Nucleus accumbens (tissue), 56 donors: ENCODE measurements at places on chromosomes 7 and 10.

DNA sequence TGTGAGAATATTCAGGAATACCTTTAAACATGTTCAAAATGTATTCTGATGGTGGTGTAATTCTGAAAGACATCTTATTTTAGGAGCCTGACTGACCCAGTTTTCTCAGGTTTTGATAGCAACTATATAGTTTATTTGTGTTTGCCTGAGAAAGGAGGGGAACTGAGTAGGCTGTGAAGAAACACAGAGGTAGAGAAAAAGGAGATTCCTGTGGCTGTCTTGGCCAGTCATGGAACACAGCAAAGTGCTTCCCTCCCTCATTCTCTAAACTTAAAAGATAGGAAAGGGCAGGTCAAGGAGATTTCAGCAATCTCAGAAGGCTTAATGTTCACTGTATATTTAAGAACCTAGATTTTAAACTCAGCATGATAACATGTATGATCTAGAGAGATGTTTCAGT, 43.5 kb downstream of the ZMYND11 start:
- DNase-seq, result no peak

GRCh38 chr7:24587853-24588252, 14.6 kb downstream of the PALS2 start:
- no peak for DNase-seq

GRCh38 chr10:118723466-118723865, 31.3 kb downstream of the CACUL1 start:
- no peak for DNase-seq

DNA sequence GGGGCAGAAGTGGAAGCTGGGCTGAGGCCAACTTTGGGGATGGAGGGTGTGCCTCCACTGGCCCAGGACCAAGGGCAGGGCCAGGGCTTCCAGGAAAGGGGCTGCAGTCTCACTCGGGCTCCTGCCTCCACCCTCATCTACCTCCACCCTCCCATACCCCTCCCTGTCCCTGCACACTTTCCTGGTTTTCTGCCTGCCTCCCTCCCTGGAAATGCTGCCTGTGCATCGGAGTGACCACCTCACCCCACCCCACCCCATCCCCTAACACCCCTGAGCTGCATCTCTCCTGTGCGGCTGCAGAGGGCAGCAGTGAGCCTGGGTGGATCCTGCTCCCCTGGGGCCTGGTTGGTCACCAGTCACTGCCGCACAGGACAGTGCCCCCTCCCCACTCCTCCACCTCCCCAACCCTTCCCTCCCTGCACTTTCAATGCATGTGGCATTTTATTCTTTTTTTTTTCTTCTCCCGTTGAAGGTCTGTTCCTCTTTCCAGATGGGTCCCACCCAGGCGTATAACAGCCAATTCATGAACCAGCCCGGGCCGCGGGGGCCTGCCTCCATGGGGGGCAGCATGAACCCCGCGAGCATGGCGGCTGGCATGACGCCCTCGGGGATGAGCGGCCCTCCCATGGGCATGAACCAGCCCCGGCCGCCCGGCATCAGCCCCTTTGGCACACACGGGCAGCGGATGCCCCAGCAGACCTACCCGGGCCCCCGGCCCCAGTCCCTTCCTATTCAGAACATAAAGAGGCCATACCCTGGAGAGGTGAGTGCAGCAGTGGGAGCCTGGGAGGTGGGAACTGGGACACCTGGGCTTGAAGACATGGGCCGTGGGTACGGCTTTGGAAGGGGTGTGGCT, 54.1 kb upstream of the PPIF start:
- no peak for DNase-seq

GRCh38 chr7:96822824-96823223, 113.2 kb upstream of the SEM1 start:
- no peak for DNase-seq

- no peak for DNase-seq
Observed at GRCh38 chr7:106779877-106780276, 85.2 kb upstream of the PIK3CG start.

- no peak for DNase-seq
Observed at GRCh38 chr10:72509206-72509799, 116.6 kb downstream of the MICU1 start.

- no peak for DNase-seq
Observed at GRCh38 chr10:117710181-117710798, 167.7 kb downstream of the EMX2 start.

DNA sequence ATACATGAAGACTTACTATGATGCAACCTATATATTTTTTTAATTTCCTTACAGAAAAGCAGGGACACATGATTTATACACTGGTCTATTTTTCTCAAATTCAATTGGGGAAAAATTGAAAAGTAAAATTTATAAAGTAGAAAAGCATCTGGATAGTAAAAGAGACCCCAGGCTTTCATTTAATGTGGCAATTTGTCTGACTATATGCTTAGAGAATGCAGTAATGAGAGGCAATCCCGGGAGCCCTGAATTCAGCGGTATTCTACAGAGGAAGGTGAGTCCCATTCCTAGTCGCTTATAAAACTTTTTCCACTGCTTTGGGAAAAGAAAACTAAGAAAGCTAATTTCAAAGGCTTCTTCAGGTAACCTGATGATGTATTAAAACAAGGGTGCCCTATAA, 167.1 kb downstream of the SEMA3D start:
- no peak for DNase-seq

DNA sequence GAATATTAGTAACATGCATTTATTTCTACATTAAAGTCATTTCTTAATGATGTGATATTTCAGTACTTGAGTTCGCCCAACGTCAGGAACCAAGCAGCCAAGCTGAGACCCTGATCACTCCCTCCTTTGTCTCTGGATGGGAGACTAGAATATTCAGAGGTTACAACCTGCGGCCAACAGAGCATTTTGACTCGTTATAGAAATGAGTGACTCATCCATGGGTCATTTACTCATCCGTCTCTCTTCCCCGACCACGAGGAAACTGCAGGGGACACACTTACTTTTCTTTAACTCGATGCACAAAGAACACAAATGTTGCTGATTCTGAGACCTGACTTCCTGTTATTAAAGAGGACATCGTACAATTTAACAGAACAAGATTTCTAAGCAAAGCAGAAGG, 343.3 kb downstream of the FRMD4A start:
- no peak for DNase-seq

- DNase-seq, result no peak
Observed at GRCh38 chr7:17408245-17408903, 109.9 kb downstream of the AHR start.

DNA sequence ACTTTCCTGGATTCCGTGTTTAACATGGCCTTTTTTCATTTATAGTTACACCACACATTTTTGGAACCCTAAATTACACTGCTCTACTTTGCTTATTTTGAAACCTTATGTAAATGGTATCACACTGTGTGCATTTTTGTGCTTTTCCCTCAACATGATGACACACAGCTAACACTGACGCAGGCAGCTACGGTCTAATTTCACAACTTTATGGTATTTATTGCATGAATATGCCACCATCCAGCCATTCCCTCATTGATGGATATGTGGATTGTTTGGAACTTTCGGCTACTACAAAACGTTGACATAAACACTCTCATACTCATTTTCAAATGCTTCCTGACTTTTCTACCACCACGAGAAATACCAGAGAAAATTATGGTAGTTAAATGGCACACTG, 6.9 kb downstream of the PAPOLB start:
- no peak for DNase-seq

DNA sequence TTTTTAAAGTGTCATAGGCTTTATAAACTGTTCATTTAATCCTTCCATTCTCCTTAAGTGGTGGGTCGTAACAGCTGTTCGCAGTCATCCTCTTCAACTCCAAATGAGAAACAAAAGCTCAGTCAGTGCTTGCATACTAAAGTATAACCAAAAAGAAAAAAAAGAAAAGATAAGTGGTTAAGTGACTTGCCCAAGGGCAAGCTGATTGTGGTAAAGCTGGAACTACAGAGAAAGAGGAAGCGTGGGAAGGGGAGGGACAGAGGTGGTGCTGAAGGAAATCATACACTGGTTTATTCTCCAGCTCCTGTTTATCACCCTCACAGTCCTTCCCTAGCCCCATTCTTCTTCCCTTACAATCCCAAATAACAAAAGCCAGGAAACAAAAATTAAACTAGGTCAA, 29.6 kb downstream of the IDE start:
- DNase-seq, result no peak

DNA sequence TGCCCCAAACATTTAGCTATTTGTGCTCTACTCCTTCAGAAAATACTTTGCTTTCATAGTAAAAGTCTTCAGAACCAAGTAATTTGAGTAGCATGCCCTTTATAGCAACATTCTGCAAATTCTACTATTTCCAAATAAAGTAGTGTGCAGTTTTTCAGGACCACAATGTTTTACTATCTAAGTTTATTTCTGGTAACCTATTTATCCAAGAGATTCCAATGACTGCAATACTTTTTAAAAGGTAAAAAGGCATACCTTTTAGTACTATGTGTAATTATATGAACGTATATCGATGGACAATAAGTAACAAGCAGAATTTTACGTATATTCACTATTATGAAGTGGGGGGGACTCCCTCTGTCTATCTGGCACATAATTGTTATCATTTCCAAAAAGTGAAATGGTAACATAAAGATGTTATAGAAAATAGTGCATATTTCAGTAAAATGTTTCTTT, 6.9 kb upstream of the CAV2 start:
- no peak for DNase-seq

DNA sequence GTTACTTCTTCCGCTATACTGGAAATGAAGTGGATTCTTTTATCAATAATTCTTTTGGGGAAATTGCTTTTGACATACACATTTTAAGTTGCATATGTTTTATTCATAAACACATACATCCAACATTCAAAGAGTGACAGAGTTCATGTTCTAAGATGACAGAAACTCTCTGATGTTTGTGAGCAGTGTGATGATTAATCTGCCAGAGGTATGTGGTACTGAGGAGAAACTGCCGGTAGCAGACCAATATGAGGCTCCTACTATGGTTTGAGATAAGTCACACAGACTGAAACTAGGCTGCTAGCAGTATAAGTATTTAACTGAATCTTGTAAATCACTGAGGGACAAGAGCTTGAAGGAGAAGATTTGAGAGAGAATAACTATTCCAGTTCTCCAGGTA, 524.1 kb upstream of the SEMA3D start:
- no peak for DNase-seq

GRCh38 chr10:108443636-108444035, 1279.1 kb upstream of the SORCS1 start:
- DNase-seq, result no peak

- DNase-seq, result no peak
Observed at GRCh38 chr10:35700487-35700882, 58.4 kb upstream of the FZD8 start.
